Activated T-cell treated with anti-CD3 and anti-CD28 coated beads, Interleukin-2, amount 50 U/mL, for 24 hours (primary cell): ENCODE measurements at places on chromosomes 7 and 10.
A peak's percentile ranks its signal among the peaks of the same experiment; 100 is the strongest.

- DNase-seq: no peak
These were observed 62.0 kb upstream of the AKR1E2 start for GRCh38 chr10:4763960-4764428.

DNA sequence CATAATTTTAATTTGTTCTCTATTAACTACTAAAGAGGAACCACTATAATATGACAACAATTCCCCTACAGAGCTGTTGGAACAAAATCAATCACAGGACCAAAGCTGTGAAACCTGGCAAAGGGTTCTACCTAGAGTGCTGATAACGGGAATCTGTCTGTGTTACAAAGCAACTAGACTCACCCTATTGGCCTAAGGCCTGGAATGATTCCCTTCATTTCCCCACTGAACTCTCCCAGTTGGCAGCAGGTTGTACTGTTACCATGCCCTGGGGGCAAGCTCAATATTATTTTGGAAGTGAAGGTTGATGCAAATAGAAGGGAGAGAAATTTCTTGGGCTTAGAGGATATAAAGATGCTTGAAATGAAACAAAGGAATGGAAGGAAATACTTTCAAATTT is 81.8 kb downstream of the SEMA3A start:
- no peak for DNase-seq

GRCh38 chr10:118308664-118309063 is 33.5 kb downstream of the FAM204A start:
- no peak for DNase-seq

GRCh38 chr10:122044713-122045112 is 55.8 kb downstream of the TACC2 start:
- DNase-seq: no peak

DNA sequence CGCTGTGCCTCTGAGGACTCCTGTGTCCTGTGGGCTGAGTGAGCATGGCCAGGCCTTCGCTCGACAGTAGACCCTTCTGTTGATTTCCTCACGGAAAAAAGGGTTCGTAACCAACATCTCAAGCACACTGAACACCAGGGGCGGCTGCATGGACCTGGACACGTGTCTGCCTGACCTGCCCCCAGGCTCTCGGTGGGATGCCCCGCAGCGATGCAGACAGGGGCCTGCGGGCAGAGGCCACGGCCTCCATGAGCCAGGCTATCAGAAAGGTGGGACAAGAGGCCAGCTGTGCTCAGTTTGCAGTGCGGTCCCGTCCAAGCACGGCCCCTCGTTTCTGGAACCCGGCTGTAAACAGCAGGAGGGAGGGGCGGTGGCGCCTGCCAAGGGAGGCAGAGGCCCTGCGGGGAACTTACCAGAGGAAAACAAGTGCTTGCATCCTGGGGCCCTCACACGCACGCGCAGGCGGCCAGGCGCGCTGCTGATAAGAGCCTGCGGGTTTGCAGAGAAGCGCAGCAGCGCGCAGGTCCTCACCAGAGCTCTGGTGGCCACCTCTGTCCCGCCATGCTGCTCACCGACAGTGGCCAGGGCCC is 10.6 kb downstream of the GPR146 start:
- DNase-seq: peak; percentile 63

GRCh38 chr7:2860627-2861133 is 16.6 kb upstream of the GNA12 start:
- no peak for DNase-seq

GRCh38 chr10:13709931-13710650 is 123.3 kb downstream of the PRPF18 start:
- DNase-seq: no peak
